HS-5 (cell line): ENCODE measurements at places on chromosomes 11 and 22.

- DNase-seq, result no peak
These were observed 945 bp downstream of the CREBZF start for GRCh38 chr11:85663753-85664614.

DNA sequence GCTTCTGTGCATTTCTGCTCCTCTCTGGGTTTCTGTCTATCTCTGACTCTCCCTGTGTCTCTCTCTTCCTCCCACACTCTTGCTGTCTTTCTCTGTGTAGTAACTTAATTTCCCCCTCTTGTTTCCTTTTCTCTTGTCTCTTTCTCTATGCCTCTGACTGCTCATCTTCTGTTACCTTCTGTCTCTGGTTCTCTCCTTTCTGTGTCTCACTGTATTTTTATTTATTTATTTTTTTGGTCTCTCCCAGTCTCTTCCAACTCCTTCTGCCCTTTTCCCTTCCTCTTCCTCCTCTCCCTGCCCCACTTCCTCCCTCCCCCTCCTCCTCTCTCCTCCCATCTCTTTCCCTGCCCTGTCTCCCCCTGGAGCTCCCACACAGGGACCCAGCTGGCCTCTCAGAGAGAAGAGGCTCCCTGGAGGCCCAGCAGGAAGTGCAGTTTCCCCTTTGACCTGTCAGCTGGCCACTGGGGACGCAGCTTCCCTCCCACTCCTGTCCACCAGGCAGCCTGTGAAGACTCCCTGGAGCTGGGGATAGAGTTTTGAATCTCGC is 38.3 kb upstream of the MYH9 start:
- DNase-seq, result no peak

GRCh38 chr11:13663631-13664071 is 4.8 kb upstream of the FAR1 start:
- DNase-seq, result peak; percentile 56

GRCh38 chr22:42611051-42611450 is 3.6 kb downstream of the POLDIP3 start:
- DNase-seq, result no peak

- no peak for DNase-seq
These were observed 10.7 kb upstream of the FAM83F start for GRCh38 chr22:39984006-39984405.

DNA sequence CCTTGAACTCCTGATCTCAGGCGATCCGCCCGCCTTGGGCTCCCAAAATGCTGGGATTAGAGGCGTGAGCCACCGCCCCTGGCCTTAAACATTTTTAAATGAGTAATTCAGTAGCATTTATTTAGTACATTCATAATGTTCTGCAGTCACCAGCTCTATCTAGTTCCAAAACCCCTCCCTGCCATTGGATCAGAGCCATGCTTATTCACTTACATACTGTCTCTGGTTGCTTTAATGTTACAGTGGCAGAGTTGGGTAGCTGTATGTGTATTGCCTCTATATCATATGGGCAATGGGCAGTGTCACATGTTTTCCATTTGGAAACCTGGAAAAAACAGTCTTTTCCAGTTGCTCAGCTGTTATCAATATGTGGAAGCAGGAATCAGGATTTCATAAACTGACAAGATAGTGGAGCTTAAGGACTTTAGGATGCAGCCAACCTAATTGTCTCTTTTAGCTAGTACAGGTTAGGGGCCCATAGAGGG is 10.5 kb downstream of the COA4 start:
- no peak for DNase-seq

DNA sequence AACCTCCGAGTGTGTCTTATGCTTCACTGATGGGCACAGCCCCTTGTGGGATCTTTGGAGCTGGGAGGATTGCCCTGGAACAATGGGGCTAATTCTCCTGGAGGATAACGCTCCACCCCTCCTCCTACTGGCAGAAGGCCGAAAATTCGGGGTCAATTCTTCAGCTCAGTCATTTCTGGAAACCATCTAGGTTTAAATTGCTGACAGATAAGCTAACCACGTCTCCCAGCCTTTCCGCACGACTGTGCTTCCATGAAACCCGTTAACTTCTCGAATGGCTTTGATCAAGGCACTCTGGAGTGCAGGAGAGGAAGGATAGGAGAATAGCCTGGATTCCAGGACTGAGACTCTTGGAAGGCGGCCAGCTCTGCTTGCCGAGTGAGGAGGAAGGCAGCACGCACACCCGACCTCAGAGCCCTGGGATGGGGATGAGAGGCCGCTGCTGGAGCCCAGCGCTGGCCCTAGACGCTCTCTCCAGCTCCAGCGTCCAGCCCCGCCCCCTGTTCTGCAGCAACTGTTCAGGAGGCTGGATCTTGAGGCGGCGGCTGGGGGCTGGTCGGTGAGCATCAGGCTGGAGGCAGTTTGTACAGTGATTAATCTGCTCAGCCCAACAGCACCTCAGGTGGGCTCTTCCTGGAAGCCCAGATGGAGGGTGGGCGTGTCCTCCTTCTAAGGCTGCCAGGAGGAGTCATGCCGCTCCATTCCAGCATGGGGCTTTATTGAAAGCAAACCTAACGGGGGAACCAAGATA is 176.7 kb upstream of the NCAM1 start:
- no peak for DNase-seq

DNA sequence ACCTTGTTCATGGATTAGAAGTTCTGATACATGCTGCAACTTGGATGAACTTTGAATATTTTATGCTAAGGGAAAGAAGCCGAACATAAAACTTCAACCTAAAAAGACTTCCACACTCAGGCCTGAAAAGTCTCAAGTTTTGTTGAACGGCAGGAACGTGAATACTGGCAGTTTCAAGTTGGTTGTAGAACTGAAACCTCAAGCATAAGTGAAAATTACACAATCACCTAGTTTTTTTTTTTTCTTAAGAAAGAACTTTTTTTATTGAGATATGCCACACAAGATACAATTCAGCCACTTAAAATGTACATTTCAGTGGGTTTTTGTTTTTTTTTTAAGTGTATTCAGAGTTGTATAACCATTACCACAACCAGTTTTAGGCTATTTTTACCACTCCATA is 50.8 kb upstream of the ADORA2A start:
- DNase-seq, result no peak

DNA sequence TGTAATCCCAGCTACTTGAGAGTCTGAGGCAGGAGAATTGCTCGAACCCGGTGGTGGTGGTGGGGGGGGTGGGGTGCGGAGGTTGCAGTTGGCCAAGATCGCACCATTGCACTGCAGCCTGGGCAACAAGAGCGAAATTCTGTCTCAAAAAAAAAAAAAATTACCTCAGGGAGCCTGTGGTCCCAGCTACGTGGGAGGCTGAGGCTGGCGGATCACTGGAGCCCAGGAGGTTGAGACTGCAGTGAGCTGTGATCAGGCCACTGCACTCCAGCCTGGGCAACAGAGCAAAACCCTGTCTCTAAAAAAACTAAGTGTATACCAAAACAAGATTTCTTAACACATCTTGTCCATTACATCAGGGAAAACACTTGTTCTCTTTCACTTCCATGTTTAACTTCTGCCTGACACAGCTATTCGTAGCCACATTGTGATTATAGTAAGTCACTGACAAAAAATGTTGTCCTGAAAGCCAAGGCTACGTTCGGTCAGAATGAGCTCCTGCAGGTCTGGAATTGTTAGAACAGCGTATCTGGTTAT is 1.4 kb downstream of the TMEM80 start:
- DNase-seq, result peak; percentile 72

DNA sequence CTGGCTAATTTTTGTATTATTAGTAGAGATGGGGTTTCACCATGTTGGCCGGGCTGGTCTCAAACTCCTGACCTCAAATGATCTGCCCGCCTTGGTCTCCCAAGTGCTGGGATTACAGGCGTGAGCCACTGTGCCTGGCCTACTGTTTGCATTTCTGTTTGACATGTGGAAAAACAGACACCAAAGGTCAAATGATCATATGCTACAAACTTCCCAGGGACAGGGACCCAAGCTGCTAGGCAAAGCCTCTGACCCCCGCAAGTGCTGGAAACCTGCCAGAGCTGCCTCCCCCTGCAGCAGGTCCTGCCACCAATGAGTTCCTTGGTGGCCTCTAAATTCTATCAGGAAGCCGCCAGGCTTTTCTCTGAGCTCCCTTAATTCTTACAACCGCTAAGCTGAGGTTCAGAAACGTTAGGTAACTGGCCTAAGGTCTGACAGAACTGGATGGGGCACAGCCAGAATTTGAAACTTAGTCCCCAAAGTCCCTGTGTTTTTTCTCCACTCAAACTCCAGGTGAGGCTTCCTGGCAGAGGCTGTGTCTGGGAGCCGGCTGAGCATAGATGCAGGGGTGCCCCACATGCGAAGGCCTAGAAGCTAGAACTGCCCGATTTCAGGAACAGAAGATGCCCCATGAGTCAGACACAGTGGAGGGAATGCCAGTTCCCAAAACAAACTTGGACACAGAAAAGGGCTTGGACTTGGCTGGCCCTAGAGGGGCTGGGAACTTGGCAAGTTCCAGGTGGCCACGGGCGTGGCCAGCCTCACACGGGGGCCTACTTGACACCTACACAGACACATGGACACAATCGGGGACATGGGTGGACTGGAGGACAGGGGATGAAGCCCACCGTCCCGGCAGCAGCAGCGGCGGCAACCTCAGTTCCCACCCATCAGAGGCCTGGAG is 7.4 kb downstream of the CSNK1E start:
- no peak for DNase-seq

GRCh38 chr11:44618561-44619425 is 53.3 kb downstream of the CD82 start:
- DNase-seq, result no peak

- DNase-seq, result no peak
These were observed 78.3 kb upstream of the SCUBE2 start for GRCh38 chr11:9169595-9170295.

GRCh38 chr11:77142091-77142975 is 14.3 kb downstream of the MYO7A start:
- no peak for DNase-seq

- no peak for DNase-seq
These were observed 1120.5 kb downstream of the BRD1 start for GRCh38 chr22:48706934-48707762.

- DNase-seq, result no peak
These were observed 686.4 kb upstream of the CCDC90B start for GRCh38 chr11:83972536-83972935.

GRCh38 chr22:46089426-46090035 is 60.8 kb upstream of the PPARA start:
- DNase-seq, result no peak

DNA sequence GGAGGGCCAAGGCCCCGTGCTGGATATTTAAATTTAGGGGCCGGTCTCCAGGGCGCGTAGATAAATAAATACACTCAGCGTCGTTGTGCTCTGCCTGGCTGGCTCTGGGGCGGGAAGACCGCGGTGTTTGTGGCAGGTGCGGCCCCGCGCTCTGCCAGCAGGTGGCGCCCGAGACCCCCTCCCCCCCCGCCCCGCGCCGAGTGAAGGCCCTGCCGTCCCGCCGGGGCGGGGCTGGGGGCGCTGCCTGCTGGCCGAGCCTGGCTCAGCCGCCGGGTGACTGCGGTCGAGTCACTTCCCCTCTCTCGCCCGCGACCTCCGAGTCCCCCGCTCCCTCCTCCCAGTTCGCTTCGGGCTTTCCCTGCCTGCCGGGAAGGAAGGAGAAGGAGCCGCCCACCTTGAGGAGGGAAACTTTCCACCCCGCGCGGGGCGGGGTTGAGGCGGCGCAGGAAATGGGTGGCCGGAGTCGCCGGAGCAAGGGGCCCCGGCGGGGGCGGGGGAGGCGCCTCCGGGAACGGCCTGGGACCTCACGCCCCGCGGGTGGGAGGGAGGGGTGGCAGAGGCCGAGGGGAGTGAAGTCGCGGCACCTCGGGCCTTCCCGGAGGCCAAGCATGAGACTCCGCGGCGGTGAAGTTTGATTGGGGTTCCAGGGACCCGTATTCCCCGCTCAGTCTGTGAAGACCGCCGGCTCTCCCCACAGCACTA is 1.6 kb upstream of the EHBP1L1 start:
- peak; percentile 82 for DNase-seq

DNA sequence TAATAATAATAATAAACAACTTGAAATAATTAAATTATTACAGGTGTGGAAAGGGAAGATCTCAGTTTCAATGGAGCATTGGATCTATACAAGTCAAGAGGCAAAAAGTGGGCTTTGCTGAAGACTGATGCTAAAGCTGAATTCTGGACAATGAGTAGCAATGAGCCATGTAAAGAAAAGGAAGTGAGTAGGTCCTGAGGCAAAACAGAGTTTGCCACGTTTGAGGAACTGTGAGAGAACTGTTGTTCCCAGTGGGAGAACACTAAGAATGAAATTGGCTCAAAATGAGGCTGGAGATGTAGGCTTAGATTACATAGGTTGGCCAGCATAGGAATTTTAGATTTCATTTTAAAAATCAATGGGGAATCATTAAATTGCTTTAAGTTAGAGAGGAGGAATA is 33.9 kb upstream of the TEAD1 start:
- DNase-seq, result no peak

GRCh38 chr11:115338476-115338875 is 165.7 kb downstream of the CADM1 start:
- DNase-seq, result no peak

- DNase-seq, result no peak
These were observed 150.7 kb downstream of the PKNOX2 start for GRCh38 chr11:125315079-125315740.

- no peak for DNase-seq
These were observed 25.7 kb downstream of the MPPED2 start for GRCh38 chr11:30560206-30561106.

DNA sequence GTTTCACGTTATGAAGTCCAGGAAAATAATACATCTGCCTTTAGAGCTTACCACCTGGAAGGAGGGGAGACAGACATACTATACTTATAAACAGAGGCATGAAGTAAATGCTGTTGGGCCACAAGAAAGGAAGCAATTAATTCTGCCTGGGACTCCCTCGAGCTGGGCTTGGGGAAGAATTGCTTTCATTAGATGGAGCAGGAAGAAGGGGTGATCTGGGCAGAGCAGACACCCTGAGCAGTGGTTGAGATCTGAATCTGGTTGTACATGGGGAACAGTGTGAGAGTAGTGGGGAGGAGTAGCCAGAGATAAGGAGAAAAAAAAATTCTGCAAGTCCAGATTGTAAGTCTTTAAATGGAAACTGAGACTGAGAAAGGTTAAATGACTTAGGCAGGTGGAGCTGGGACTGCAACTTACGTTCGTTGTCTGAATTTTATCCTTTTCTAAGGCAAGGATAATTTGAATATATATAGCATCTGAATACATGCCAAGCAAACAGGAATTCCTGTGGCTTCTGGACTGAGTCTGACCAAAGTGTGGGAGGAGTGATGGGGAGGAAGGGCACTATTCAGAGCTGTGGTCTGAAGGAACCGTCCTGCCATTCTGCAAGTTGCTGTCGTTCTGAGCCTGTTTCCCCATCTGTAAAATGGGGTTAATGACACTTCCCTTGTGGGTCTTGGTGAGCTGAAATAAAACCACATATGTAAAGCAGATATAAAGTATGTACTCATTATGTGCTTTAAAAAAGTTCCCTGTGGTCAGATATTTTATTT is 7.9 kb downstream of the NCAM1 start:
- no peak for DNase-seq

DNA sequence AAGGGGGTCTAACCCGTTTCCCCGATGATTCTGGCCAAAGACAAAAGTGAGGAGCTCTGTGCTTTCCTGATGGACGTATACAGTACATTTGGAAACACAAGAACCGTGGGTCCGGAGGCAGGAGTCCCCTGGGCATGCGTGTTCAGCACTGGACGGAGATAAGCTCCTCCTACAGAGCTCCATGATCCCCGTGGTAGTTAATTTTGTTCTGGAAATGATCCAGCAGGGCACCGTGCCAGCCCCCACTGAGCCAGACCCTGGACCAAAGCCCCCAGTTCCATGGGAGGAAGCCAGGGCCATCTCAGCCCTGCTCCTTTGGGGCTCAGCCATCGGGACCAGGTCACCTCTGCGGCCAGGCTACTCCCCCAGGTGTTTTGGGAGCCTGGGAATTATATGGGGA is 83.3 kb downstream of the TRMU start:
- no peak for DNase-seq
